ENCODE measurements at places on chromosomes 4 and X.

DNA sequence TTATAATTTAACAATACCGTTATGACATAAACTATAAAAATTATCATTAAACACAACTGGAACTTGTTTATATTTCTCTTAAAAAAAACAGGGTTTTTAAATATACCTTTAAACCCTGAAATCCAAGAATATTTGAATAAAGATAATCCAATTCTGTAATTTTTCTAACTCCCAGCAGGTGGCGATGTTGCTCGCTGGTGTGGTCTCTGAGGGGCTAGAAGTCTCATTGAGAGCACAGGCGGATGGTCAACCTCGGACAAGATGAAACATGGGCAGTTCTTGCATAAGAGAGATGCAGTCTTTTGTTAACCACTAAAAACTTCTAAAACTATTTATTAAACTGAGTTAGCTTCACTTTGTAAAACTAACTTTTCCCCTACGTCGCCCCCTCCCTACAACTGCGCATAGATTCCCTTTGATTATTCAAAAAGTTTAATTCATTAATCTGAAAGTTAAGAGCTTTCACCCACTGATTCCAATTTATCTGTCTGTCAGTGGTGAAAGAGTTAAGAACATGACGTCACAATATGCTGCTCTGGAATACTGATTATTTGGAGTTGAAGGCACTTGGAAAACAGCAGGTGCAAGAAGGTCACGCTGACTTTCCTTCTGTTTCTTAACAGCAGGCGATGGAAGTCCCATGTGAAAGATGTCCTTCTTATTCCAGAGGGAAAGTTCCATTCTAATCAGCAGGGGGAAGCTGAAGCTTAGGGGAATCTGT lies 29.5 kb downstream of the DMP1 start:
- peak; percentile 9 for DNase-seq

DNA sequence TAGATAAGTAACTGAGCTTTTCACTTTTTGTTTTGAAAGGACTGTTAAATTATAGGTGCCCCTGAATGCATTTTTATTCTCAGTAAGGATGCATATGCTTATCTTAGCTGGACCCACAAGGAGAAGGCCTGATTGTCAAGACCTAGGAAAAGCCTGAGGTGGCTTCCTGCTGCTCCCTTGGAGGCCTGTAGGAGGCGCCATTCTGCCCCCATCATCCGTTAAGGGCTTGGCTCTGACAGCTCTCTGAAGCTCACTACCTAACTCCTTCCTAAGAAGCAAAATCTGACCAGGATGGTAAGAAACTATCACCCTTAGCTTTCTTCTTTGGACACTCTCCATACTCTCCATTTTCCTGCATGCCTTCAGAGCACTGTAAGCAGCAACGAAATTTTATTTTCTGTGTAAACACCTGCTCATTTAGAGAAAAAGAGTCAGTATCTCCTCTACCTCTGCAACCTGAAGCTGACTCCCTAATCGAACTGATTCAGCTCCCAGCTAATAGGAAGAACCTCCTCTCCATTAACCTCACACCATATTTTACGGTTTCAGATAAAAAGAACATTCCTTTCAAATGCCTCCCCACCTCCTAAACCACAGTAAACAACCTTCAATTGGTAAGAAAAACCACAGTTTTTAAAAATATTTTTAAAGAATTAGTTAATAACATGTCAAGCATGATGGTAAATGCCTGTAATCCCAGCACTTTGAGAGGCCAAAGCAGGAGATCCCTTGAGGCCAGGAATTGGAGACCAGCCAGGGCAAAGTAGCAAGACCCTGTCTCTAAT lies 73.4 kb upstream of the EDNRA start:
- DNase-seq, result no peak

DNA sequence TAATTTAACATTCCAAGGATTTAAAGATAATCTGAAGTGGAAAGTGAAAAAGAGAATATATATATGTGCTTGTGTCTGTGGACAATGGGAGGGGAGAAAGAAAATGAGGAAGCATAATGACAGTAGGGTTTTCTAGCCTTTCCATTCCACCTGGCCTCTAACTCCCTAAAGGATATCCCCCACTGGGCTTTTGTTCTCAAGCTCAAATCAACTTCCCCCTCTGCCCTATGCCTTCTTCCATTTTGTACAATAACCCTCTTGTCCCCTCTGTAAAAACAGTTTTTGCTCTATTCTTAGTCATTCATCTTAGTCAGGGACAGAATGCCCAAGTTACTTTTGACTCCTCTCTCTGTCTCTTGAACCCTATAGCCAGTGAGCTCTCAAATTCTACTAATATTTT lies 23.6 kb downstream of the ANTXR2 start:
- DNase-seq, result no peak

DNA sequence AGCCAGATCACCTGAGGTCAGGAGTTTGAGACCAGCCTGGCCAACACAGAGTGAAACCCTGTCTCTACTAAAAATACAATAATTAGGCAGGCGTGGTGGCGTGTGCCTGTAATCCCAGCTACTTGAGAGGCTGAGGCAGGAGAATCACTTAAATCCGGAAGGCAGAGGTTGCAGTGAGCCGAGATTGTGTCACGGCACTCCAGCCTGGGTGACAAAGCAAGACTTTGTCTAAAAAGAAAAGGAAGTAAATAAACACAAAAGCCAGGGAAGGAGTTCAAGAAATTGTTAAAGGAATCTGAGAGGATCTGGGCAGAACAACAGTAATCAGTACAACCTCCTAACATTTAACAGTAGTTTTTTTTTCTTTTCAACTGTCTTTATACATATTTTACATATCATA lies 48.7 kb upstream of the ARHGEF6 start:
- no peak for DNase-seq

DNA sequence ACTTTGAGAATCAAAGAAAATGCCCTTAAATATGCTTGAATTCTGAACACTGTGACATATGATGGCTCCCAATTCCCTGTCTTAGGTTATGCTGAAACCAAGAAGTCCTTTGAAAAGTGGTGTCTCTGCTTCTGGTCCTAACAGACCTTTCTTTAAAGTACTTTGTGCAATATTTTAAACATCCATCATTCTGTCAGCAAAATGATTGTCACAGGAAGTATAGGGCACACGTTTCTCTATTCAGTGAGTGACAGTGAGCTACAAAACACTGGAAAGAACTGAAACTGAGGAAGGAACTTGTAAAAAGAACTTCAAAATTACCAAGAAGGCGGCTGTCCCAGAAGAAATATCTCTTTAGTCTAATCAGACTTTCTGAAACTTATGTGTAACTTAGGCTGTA lies 12.2 kb upstream of the NUP54 start:
- no peak for DNase-seq

DNA sequence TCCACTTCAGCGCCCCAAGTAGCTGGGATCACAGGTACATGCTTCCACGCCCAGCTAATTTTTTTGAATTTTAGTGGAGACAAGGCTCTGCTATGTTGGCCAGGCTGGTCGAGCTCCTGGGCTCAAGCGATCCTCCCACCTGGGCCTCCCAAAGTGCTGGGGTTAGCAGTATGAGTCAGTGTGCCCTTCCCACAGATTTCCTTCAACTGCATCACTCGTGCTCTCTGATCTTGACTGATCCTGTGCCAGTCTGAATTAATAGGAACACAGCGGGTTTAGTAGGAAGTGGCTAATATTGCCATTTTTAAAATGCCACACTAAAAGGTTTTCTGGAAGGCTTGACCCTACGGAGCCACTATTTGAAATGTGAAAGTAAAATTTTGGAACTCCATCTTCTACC lies 4.3 kb upstream of the SHROOM2 start:
- no peak for DNase-seq

- no peak for DNase-seq
These were observed 9.2 kb downstream of the PWWP3B start for GRCh38 chrX:106177106-106177981.

DNA sequence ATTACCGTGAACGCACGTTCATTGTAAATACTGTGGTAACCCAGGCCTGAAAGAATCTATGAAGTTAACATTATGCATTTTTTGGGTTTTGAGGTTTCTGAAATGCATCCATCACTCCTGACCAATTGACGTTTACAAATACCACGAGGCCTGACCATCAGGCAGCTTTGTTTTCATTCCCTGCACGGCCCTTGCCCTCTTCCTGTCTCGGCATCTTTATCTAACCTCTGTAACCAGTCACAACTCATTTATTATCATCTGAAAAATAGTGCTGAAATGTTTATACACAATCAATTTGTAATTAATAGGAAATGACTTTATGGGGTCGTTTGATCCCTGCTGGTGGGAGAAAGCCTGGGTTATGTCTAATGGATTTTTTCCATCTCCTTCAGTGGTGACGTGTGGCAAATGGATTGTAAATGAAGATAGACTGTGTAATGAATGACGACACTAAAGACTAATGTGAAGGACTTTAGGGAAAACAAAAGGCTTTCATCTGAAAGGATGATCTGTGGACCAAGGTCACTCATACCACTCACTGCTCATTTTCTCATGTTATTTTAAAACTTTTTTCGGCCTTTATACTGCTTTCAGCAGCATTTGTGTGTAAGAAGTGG lies 102.7 kb upstream of the SORBS2 start:
- no peak for DNase-seq

GRCh38 chr4:1582227-1582626 lies 101.9 kb downstream of the FAM53A start:
- DNase-seq, result no peak

GRCh38 chr4:17763416-17763815 lies 18.0 kb downstream of the FAM184B start:
- no peak for DNase-seq

DNA sequence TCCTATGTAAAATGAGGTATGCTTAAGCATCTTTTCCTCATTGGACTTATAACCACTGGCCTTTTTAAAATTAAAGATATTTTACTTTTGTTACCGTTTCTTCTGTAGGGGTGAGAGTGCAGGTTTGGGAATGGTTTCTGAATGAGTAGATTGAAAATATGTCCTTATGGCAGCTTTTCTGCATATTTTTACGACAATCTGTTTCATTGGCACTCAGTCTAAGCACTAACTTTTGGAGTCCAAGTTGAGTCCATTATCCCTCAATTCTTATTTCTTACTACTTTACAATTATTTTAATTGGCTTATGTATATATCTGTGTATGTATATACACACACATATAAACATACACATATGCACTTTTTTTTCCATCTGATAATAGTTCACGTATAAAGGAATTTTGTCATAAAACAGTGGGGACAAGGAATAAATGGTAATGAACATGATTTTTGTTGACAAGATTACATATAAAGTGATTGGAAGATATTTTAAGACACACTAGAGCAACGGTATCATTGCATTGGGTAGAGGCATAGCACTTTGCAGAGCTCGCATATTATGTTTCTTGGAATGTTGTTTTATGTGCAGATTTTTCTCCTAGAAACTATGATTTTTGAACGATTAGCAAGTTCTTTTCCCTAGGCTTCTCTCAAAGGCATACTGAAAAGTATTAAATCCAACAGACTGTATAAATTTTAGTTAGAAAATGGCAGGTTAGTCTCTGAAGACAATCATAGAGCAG lies 133.0 kb downstream of the FAT4 start:
- no peak for DNase-seq

DNA sequence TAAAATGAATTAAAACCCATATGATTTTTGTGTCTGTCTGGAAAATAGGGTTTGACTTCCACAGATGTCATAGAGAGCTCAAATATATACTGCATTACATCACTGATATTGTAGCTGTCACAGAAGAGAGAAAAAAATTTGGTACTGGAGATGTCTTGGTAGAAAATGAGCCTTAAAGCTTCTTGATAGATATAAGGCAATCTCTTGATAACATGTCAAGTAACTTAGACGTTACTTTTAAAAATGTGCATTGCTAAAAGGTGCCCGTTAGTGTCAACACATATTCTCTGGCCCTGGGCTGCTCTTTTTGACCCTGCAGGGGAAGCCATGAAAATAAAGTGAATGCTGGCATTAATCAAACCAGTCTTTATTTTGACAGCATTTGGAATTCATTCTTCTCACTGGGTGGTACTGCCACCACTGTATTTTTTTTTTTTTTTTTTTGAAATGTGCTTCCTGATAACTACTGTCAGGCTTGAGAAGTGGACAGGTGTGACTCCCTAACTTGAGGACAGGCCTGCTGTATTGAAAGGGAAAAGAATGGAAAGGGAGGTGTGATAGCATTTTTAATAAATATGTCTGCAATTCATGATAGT lies 53.0 kb upstream of the RAPGEF2 start:
- no peak for DNase-seq

DNA sequence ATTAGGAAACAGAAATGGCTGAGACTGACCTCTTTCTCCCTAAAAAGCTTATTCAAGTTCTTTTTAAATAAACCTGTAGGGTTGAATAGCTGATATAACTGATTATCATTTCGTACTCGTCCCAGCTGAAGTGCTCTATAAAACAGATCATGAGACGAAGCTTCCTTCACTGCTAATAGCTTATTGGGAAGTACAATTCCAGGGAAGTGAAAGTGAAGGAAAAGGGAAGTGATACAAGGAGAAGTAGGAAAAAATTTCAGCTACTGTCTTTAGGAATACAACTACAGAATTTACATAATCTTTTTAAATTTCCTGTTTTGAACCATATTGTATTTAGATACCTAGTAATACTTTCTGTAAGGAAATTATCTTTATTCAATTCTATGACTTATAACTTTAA lies 103.0 kb downstream of the SNCA start:
- DNase-seq, result no peak

DNA sequence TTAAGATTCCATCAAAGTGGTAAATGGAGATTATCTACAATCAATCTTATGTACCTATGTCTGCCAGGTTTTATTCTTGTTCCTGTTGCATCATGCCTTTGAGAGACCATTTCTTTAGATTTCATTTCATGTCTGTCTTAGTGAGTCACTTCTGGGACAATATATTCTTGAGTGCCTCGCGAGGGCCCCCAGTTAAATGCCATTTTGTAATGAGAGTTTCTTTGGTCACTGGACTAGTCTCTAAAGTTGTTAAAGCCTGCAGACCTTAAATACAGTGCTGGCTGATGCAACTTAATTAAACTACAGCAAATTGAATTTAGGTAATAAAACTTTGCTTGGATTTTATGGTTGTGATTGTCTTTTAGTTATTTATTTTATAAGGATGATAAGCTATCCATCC lies 87.2 kb upstream of the PITX2 start:
- no peak for DNase-seq

DNA sequence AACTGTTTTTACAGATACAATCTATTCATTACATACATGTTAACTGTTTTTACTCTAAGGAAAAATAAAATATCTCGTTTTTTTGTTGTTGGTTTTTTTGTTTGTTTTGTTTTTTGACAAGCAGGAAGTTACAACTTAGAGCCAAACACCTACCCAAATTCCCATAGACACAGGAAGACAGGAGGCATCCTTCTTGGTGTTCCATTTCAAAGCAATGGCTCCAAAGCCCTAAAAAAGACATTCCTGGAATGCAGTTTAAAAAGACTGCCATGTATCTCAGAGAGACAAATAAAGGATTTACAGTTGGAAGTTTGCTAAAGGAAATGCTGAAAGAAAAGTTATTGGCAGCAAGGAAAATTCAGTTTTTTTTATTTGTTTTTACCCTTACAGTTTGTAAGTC lies 16.7 kb downstream of the ETFDH start:
- DNase-seq, result no peak

- no peak for DNase-seq
These were observed 394.0 kb upstream of the IGFBP7 start for GRCh38 chr4:57504139-57504538.

DNA sequence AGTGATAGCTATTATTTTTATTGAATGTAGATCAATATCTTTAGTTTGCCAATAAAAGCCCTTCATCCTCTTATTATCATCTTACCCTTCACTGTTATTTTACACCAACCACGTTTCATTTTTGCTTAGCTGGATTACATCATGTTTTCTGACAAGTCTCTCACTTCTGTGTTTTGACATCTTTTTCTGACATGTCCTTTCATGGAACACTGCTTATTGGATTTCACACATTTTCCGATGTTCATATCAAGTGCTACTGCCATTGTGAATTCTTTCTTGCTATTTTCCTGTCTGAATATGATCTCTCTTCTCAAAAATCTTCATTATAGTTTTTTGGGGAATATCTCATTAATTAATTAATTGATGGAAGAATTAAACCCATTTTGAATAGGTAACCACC lies 48.5 kb upstream of the AGA start:
- no peak for DNase-seq
